Mesendoderm (in vitro differentiated cells): ENCODE measurements at places on chromosomes 7 and 10.

DNA sequence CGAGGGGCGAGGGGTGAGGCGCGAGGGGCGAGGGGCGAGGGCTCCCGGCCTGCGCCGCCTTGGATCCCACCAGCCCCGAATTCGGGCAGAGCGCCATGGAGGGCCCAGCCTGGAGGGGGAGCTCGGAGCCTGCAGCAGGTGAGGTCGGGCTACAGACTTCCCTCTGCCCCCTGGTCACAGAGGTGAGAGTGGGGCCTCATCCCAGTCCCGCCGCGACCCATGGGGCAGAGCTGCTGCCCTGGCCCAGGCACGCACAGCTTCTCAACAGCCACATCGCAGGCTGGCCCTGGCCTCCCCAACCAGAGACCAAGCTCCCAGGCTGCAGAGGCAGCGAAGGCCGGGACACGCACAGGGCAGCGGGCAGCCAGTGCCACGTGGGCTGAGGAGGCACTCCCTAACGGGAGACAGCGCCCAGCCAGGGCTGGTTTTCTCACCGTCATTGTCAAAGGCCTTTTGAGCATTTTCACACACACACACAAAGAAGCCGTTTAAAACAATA lies 191.8 kb downstream of the PTPRN2 start:
- no peaks in the 10 kb centered on the region for H3K36me3 ChIP-seq
- no peaks in the 10 kb centered on the region for H3K4me1 ChIP-seq
- no peak overlapping the region for H3K4me3 ChIP-seq
- no peaks in the 10 kb centered on the region for H3K27me3 ChIP-seq
- H3K27ac ChIP-seq: no peak overlapping the region

GRCh38 chr10:97724341-97724941 lies 10.9 kb downstream of the MARVELD1 start:
- no peak overlapping the region for H3K27ac ChIP-seq
- peaks cover 1% of the 10 kb centered on the region for H3K4me1 ChIP-seq
- DNase-seq: no peak
- no peak overlapping the region for H3K4me3 ChIP-seq

DNA sequence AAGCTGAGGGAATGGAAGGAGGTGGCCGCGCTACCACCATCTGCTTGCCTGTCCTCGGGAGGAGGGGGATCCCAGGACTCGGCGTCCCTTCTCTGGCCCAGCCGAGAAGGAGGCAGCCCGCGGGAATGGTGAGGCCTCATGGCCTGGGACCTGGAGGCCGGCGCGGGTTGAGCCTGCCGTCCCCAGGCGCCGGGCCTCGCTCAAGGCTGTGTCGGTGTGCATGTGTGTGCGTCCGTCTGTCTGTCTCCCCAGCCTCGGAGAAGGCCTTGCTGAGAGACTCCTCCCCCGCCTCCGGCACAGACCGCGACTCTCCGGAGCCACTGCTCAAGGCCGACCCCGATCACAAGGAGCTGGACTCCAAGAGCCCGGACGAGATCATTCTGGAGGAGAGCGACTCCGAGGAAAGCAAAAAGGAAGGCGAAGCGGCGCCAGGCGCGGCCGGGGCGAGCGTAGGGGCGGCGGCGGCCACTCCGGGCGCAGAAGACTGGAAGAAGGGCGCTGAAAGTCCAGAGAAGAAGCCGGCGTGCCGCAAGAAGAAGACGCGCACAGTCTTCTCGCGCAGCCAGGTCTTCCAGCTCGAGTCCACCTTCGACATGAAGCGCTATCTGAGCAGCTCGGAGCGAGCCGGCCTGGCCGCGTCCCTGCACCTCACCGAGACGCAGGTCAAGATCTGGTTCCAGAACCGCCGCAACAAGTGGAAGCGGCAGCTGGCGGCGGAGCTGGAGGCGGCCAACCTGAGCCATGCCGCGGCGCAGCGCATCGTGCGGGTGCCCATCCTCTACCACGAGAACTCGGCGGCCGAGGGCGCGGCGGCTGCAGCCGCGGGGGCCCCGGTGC lies 1.3 kb downstream of the HMX3 start:
- peaks cover 7% of the 10 kb centered on the region for H3K4me1 ChIP-seq
- DNase-seq: peak; percentile 84
- no peaks in the 10 kb centered on the region for H3K36me3 ChIP-seq

DNA sequence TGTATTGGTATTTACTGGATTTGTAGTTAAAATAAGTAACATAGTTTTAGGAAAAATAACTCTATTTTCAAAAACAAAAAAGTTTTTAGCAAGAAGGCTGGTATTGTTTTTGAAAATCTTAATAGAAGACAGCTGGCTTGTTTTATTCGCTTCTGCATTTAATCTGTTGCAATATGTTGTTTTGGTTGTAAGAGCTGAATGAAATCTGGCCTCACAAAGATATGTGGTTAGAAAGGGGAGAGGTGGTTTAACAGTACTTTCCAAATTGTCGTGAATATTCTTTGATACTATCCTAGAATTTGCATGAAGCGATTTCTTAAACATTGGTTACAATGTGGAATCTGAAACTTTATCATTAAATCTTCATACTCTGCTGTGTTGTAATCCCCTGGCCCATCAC lies 355.9 kb upstream of the FZD8 start:
- no peak for DNase-seq
- H3K27ac ChIP-seq: no peak overlapping the region
- H3K4me1 ChIP-seq: no peaks in the 10 kb centered on the region
- H3K36me3 ChIP-seq: no peaks in the 10 kb centered on the region

- H3K4me1 ChIP-seq: no peaks in the 10 kb centered on the region
- H3K27ac ChIP-seq: no peak overlapping the region
- H3K36me3 ChIP-seq: no peaks in the 10 kb centered on the region
Observed at GRCh38 chr7:14787551-14787950, 115.0 kb downstream of the DGKB start.

DNA sequence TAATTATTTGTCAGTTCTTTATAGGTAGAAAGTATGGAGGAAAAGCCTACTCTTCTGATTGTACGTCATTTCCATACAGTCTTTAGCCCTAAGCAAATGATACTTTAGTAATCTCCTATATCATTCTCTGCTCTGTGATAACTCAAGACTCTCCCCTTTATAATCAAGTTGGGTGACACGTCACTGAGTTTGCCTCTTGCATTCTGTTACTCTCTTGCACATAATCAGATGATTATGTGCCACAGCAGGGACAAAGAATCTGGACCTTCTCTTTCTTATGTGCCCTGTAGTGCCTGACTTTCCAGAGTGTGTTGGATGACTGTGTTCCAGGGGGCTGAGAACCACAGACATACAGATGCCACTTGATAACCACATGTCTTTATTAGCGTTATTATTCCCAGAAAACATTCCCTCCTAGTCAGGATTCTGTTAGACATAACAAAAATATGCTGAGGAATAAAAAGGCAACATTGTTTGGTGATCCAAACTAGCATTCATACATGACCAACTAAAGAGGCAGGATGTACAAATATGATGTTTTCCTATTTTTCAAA lies 116.4 kb upstream of the HGF start:
- no peaks in the 10 kb centered on the region for H3K27me3 ChIP-seq
- no peak overlapping the region for H3K4me3 ChIP-seq
- H3K36me3 ChIP-seq: no peaks in the 10 kb centered on the region
- DNase-seq: no peak
- H3K27ac ChIP-seq: no peak overlapping the region

DNA sequence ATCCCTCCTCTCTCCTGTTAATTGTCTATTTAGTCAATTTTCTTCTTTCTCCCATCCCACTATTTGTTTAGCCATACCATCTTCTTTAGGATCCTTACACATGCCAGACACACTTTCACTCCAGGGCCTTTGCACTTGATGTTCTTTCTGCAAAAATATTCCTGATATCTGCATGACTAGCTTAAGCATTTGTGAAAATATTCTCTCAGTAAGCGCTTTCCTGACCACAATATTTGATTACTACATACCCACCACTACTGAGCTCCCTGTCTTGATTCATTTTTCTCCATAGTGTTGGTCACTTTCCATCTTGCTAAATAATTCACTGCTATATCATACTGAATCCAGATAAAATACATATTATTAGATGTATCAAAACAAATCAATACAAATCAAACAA lies 75.1 kb downstream of the SEMA3D start:
- no peaks in the 10 kb centered on the region for H3K27me3 ChIP-seq
- no peak overlapping the region for H3K27ac ChIP-seq
- no peaks in the 10 kb centered on the region for H3K36me3 ChIP-seq
- no peak overlapping the region for H3K4me3 ChIP-seq
- no peak for DNase-seq

- H3K4me3 ChIP-seq: no peak overlapping the region
- H3K36me3 ChIP-seq: no peaks in the 10 kb centered on the region
- no peak overlapping the region for H3K27ac ChIP-seq
- no peak for DNase-seq
- no peaks in the 10 kb centered on the region for H3K27me3 ChIP-seq
- no peaks in the 10 kb centered on the region for H3K4me1 ChIP-seq
Observed at GRCh38 chr10:90993340-90993739, 72.5 kb upstream of the ANKRD1 start.

GRCh38 chr10:61903221-61903927 lies 1.9 kb downstream of the ARID5B start:
- peaks cover 2% of the 10 kb centered on the region for H3K27me3 ChIP-seq
- no peaks in the 10 kb centered on the region for H3K36me3 ChIP-seq
- peak overlapping the region; percentile 58 for H3K4me3 ChIP-seq
- H3K4me1 ChIP-seq: peaks cover 2% of the 10 kb centered on the region
- no peak overlapping the region for H3K27ac ChIP-seq

DNA sequence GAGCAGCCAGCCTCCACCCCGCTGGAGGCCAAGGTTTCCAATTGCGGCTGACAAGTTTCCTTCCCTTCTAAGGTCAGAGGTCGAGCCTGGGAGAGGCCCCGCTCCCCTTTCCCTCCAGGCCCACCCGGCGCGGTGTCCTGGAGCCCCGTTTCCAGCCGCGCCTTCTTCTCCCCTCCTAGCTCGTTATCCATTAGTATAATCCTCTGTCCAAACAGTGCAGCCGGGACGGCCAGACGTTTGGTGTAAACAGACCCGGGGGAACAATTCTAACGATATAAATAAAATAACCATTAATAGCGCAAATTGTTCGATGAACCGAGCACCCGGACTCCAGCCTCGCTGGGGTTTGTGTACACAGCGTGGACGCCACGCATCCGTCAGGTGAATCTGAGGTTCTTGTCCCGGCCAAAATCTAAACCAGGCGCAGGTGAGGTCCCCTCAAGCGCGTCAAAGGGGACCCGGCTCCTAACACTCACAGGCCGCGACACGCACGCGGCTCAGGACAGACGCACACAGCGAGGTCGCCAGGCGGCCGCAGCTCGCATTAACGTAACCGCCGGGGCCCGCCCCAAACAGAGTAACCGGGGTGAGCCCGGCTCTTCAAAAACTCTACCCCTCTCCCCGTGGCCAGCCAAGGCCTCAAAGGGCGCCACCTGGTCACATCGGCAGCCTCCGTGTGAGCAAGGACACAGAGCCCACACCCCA lies 10.8 kb upstream of the NKX2-3 start:
- H3K36me3 ChIP-seq: no peaks in the 10 kb centered on the region
- H3K4me1 ChIP-seq: peaks cover 17% of the 10 kb centered on the region
- H3K4me3 ChIP-seq: no peak overlapping the region

DNA sequence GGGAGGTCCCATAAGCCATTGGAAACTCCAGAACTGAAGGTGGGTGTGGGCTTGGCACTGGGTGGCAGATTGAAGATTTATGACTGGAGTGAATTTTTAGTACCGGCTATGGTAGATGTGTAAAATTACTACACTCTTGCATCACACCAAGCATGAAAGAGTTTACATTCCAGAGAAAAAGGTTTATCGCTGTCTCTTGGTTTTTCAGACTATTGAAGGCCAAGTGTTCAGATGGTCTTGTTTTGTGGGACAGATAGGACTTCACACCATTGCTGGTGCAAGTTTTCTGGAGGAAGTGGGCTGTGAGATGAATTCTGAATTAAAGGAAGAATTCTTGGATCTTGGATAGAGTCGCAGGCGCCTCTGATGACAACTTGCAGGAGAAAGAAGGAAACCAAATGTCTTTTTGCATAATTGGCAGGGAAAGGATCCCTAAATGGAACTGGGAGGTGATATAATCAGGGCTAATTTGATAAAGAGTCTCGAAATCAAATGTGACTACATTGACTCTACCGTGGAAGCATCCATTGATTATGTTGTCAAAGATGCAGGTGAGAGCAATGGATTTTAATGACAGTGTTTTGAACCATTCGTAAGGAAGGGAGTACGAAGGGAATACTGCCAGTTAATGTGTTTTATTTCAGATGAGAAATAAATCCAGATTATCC lies 14.2 kb upstream of the NMT2 start:
- no peak overlapping the region for H3K4me3 ChIP-seq
- no peaks in the 10 kb centered on the region for H3K36me3 ChIP-seq
- no peaks in the 10 kb centered on the region for H3K27me3 ChIP-seq
- DNase-seq: no peak

DNA sequence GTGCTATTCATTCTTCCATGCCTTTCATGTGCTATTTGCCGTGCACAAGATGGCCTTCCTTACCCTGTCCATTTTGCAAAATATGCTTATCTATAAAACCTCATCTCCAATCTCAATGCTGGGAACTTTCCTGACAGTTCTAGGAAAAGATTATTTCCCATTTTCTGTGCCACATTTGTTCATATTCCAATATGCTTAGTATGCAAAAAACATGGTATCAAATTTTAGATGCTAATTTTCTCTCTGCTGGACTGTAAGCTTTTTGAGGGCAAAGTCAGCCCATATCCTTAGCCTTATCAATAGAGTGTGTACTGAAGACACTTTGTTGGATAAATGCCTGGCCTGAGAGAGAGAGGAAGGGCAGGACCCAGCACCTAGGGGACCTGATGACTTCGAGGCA lies 39.4 kb downstream of the MGAM2 start:
- peaks cover 3% of the 10 kb centered on the region for H3K4me1 ChIP-seq
- no peak overlapping the region for H3K4me3 ChIP-seq
- H3K27me3 ChIP-seq: no peaks in the 10 kb centered on the region
- H3K36me3 ChIP-seq: no peaks in the 10 kb centered on the region
- no peak for DNase-seq

DNA sequence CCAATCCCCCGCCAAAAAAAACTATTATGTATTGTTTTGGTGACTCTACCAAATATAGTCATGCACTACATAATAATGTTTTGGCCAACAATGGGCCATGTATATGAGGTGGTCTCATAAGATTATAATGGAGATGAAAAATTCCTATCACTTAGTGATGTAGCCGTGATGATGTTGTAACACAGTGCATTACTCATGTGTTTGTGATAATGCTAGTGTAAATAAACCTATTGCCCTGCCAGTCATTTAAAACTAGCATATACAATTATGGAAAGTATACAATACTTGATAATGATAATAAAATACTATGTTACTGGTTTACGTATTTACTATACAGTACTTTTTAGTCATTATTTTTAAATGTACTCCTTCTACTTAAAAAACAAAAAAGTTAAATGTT lies 101.5 kb downstream of the SLC25A40 start:
- H3K4me1 ChIP-seq: no peaks in the 10 kb centered on the region
- no peaks in the 10 kb centered on the region for H3K36me3 ChIP-seq
- H3K27ac ChIP-seq: no peak overlapping the region
- no peaks in the 10 kb centered on the region for H3K27me3 ChIP-seq

GRCh38 chr7:75988568-75989499 lies 5.6 kb downstream of the TMEM120A start:
- H3K27me3 ChIP-seq: no peaks in the 10 kb centered on the region
- peaks cover 3% of the 10 kb centered on the region for H3K4me1 ChIP-seq
- no peak overlapping the region for H3K4me3 ChIP-seq
- no peak overlapping the region for H3K27ac ChIP-seq
- peak; percentile 42 for DNase-seq
